ENCODE measurements at places on chromosomes 11 and 22. TPM values are rescaled to one million over a fixed set of nuclear protein-coding genes. Genes with fewer than 3 reads are reported as not detected.

TYR gene
- total RNA-seq: not detected

TEX54 gene
- total RNA-seq: not detected

CD3G gene
- total RNA-seq: not detected

SLC22A12 gene
- not detected for total RNA-seq

OR2AG2 gene
- total RNA-seq: under 0.01 TPM

Data from lung microvascular endothelial cell (primary cell).